ENCODE measurements at places on chromosomes 1 and 21.
A peak's percentile ranks its signal among the peaks of the same experiment; 100 is the strongest.

DNA sequence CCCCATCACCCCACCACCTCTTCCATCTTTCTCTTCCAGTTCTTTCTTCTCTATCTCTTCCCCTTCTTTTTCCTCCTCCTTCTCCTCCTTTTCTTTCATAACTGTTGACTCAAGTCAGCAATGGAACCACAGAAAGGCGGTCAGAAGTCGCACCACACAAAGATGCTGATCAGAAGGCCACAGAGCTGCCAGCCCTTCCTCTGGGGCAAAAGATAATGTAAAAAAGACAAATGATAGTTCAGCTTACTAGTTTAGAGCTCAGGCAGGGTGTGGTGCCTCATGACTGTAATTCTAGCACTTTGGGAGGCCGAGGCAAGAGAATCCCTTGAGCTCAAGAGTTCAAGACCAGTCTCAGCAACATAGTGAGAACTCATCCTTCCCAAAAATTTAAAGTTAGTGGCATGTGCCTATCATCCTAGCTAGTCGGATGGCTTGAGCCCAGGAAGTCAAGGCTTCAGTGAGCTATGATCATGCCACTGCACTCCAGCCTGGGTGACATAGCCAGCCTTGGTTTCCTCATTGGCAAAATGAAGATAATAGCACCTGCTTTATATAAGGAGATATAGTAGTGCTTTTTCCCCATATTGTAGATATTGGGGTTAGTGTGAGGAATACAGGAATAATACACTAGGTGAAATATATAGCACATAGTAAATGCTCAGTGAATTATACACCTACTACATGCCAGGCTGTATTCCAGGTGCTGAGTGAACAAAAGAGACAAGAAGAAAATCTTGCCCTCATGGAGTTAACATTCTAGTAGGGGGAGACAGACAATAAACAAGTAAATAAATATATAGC is 12.5 kb upstream of the IGSF3 start:
- no peak for DNase-seq

DNA sequence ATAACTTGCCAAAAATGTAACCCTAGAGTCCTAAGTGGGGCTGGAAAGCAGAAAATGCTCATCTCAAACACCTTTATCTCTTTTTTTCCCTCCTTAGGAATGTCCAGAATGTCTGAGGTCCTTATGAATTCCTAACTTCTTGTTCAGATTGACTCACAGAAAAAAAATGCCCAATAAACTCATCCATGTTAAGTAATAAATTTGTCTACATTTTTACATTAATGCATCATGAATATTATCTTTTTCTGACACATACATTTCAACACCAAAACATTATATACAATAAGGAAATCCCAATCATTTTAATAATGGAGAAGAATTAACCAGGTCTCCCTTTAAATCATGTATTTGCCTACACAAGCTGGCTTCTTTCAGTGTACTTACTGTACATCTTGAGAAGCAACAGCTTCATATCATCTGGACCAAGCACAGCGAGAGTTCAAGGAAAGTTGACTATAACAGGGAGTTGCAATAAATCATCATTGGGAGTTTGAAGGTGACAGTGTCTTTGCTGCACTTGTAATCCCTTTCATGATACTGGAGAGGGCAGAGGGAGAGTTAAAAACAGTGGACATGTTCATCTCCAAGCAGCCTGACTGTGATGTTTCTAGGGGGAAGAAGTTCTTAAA is 565.2 kb downstream of the LTN1 start:
- no peak for DNase-seq

DNA sequence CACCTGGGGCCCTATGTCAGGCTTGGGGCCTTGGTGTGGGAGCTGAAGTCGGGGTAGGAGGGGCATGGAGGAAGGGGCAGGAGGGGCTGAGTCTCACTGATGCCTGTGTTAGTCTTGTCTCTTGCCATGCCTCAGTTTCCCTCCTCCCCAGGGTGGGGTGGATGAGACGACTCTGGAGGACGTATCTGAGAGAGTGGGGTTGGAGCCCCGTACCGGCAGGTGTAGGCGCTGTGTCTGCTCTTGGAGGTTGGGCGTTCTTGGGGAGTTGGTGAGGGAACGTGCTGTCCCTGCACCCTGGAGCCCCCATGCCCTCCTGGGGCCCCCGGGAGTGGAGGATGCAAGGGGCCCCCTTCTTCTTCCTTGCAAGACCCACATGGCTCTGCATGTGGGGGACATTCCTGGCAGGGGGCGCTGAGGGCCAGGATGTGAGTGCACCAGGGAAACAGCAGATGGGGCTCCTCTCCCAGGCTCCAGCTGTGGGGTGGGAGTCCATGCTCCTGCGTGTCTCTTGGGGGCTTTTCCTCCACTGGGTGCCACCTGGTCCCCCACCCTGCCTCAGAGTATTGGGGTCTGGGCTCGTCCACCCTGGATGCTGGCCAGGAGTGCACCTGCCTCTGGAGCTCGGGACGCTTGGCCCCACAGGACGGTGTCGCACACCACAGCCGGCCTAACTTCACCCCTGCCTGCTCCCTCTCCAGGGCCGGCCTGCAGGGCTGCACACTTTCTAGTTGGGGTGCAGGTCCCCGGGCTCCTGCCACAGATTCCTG is 1.4 kb upstream of the TNFRSF14 start:
- DNase-seq = no peak

- no peak for DNase-seq
Measured at GRCh38 chr21:46346296-46347202, 22.6 kb downstream of the PCNT start.

DNA sequence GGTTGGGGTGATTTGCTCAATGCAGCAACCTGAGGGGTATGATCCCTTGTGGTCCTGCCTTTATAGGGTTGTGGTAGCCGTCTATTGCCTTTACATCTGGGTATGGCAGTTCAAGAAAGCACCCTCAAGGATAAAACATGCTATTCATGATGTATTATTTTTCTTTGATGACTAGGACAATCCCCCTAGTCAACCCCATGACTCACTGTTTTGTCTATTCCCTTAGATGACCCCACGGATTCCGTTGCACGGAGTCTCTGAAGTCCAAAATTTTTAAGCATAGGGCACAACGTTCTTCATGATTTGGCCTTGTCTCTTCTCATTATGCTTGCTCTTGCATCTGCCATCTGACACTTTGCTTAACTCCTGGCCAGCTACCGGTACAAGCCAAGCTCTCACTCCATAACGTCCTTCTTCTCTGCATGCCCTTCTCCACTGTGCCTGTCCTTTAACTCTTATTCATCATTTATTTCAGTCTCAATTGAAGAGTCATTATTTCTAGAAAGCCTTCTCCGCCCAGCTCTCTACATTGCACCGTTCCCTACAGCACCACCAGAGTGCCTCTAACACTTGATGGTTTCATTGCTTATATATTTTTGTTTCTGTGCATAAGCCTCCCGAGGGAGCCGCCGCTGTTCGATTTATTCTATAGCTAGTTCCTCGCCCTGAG is 838 bp upstream of the DISP1 start:
- DNase-seq = no peak

GRCh38 chr1:189149547-189150375 is 1327.9 kb downstream of the BRINP3 start:
- DNase-seq = no peak

DNA sequence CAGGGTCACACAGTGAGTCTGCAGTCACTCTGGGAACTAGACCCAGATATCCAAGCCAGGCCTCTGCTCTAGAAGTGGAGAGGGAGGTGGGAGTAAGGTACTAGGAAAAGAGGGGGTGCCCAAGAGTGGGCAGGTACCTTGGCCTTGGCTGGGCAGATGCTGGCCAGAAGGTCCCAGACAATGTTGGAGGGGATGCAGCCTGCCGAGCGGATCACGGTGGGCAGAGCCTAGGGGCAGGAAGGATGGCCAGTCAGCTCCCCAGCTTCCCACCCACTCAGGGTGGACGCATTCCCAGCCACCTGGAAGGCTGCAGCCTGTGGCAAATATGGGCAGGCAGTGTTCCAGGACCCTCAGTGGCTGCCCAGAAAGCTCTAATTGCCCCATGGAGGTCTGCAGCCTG is 23.3 kb downstream of the SPOCD1 start:
- DNase-seq = no peak

GRCh38 chr1:28983509-28984310 is 69.3 kb downstream of the EPB41 start:
- DNase-seq = no peak

GRCh38 chr1:160432371-160432786 is 32.0 kb downstream of the VANGL2 start:
- no peak for DNase-seq

- DNase-seq = no peak
Measured at GRCh38 chr1:185358957-185359356, 41.9 kb upstream of the IVNS1ABP start.

- no peak for DNase-seq
Measured at GRCh38 chr21:31041295-31042079, 3.2 kb upstream of the KRTAP19-8 start.

DNA sequence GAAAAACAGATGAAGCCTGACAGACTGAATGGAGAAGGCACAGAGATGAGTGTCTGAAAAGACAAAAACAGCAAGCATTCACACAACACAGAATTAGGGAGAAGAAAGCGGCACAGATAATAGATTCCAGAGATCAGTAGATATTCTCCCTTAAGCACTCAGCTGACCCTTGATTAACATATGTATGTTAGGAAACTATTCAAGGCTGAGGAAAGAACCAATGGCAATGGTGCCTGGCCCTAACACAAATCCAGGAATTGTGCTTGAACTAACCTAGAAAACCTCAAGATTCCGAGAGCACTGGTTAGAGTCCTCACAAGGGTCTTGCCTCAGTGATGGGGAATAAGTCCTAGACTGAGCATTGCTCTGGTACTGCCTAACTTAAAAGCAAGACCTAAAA is 30.9 kb downstream of the KCNT2 start:
- DNase-seq = no peak

DNA sequence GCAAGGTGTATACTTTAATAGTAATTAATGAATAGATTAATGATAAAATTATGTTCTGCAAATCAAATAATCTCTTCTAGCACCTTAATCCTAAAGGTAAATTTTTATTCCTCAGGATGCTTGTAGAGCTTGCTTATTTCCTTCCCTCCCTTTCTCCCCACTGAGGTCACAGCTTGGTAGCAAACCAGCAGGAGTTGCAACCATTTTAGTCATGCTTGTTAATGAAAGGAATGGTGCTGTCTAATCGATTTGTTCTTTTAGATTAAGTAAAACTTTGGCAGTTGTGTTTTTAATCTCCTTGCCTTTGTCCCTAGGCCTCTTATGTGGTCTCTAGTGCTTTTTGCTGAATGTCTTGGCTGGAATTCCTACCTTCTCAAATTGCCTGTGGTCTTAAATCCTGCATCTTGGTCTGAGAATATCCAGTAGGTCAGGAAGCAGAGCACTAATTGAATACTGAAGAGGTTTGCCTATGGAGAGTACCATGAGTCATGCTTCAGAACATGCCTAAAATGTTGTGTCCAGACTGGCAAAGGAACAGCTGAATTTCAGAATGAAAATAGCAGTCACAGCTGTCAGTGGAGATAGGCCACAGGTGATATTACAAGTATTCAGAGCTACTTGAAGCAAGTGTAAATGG is 36.3 kb upstream of the RWDD3 start:
- peak; percentile 13 for DNase-seq

DNA sequence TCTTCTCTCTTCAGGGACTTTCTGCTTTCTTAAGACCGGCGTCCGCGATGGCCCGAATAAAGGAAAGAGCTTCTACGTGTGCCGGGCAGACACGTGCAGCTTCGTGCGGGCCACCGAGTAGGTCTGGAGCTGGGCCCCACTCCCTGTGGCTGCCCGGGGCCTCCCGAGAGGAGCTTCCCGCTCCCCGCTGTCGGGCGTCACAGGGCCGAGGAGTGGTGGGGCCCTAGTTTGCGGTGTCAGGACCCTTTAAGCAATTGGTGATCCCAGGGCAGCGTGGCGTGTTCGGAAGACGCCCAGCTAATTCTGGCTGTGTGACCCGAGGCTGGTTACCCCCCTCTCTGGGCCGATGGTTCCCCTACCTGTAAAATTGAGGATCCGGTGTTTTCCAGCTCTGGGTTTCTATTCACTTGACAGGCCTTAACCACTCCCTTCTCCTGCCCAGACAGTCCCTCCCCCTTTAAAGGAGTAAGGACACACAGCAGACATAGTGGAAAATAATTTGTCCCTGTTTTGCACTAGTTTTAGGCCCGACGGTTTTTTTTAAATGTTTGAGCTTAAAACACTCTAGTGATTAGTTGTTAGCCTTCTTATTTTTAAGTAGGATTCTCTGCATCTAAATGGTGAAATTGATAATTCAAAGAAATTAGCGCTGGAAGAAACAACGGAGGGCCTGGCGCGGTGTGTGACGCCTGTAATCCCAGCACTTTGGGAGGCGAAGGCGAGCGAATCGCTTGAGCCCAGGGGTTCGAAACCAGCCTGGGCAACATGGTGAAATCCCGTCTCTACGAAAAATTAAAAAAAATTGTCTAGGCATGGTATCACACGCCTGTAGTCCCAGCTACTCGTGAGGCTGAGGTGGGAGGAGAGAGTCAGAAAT is 553 bp downstream of the TTF2 start:
- DNase-seq = peak; percentile 30

DNA sequence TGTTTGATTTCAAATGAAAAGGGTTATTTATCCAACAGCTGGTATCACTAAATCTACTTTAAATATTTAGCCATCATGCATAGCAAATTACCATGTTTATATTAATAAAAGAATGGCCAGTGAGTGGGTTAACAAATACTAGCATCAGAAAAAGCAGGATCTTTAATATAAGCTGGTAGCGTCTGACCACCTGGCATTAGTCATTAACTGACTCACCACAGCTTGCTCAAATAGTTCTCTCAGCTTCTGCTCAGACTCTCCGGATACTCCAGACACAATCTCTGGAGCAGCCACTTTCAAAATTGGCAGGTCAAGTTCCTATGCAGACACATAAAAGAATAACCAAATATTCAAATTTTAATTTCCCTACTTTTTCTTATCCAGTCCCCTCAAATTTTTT is 29.6 kb downstream of the NVL start:
- peak; percentile 49 for DNase-seq

DNA sequence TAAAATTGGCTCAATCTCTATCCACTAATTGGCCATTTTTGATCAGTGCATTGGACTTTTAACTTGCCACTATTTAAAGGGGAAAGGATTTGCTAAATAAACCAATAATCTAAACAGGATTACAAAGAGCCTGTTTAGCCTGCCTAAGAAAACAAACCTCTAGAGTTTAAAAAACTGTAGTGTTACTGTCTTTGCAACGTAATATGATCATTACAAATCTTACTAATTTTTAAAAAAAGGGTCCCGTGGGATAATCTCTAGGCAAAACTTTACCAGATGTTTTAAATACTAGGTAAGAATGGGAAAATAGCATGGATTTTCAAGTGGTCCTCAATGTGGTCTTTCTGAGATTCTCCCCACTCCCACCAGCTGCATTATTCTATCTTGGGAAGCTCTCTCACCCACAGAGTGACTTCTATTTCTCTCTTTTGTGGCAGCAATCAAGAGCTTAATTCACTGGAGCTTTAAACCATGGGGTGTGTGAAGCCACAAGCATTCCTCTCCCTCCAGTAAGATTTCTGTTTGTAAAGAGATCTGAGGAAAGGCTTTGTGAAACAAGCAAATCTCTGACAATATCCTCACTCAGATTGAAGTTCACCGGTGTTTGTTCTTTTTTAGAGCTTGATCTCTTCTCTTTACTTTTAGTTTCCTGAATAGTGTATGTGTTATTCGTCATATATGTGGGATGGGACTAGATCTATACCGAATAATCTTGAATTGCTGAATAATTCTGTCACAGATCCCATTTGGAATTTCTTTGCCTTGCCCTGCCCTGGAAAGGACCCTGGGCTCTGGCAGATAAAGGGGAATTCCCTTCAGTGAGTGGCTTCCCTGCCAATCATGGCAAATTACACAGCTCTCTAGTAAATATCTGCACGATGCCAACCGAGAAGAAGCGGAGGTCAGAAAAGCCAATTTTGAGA is 132.2 kb downstream of the TLR5 start:
- DNase-seq = peak; percentile 59

- DNase-seq = no peak
Measured at GRCh38 chr1:242089911-242090310, 91.0 kb upstream of the MAP1LC3C start.
